Activated CD4-positive, alpha-beta memory T cell treated with anti-CD3 and anti-CD28 coated beads for 36 hours (primary cell): ENCODE measurements at places on chromosomes 5 and 9. TPM values are rescaled to one million over a fixed set of nuclear protein-coding genes. Genes with fewer than 3 reads are reported as not detected.

Gene ST8SIA4
- 35.1 TPM for total RNA-seq

DNA sequence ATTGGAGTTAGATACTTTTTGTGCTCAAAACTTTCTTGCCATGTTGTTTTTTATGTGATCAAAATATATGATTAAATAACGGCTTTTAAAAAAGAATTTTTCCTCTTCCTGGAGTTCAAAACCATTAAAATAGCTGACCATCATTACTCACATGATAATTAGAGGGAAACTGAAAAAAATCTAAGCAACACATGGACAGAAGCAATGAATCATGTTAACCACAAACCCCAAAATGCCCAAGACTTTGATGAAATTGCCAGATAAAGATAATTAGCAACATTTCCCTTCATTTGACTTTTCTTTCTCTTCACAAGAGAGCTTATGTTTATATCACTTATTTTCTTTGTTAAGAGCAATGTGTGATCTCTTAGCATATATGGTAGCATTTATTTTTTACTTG, 1294.2 kb downstream of the EFNA5 start:
- no peak for DNase-seq

- DNase-seq = no peak
Observed at GRCh38 chr5:11166923-11167322, 405.9 kb upstream of the DAP start.

DNA sequence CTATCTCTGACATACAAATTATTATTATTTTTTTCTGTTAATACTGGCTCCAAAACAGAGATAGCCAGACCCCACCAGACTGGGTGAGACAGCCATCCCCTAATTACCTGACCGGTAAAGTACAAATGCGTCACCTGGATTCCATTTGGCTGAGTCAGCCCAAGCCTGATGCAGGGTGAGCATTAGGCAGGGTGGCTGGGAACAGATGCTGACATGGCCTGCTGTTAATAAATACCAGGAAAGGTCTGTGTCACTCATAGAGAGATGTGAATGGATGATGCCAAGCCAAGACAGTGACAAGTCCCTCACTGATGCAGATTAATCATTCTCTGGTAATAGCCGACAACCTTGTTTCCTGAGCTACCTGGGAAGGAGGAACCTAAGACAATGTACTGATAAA, 183.5 kb downstream of the TRIM32 start:
- DNase-seq = no peak

DNA sequence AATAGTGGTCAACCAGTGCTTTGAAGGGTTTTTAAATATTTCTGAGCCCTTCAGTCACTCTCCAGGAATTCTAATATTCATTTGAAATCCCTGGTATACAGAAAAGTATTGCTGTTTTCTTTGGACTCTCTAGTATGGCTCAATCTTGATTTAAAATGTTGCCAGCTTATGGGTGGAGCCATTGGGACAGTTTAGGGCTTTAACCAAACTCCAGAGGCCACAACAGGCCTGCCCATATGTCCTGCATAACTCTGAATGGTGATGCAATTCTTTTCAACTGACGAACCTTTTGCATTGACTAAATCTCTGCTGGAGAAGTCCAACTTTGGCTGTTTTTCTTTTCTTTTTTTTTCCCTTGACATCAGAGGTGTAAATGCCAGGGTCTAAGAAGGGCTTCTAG, 10.3 kb upstream of the ANKHD1 start:
- no peak for DNase-seq

- no peak for DNase-seq
Observed at GRCh38 chr9:120830151-120830550, 12.6 kb downstream of the PSMD5 start.

DNA sequence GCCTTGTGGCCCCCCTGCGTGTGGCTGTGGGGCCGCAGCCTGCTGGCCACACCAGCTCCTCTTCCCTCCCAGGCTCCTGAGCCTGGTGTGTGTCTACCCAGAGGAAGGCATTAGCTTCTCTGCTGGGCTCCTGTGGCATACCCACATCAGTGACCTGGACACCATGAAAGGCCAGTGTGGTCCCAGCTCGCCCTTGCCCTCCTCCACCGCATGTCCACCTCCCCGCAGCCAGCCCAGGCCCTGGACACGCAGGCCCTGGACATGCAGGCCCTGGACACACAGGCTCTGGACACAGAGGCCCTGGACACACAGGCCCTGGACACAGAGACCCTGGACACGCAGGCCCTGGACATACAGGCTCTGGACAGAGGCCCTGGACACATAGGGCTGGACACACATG, 153.4 kb upstream of the PPP1R26 start:
- DNase-seq = no peak

- DNase-seq = peak; percentile 86
Observed at GRCh38 chr5:95631991-95632675, 12.2 kb downstream of the GPR150 start.
